ENCODE measurements at places on chromosomes 1 and 21. TPM values are rescaled to one million over a fixed set of nuclear protein-coding genes. Genes with fewer than 3 reads are reported as not detected.

GRCh38 chr1:170247751-170248521 lies 102.2 kb downstream of the NTMT2 start:
- no peak for DNase-seq
- no peak overlapping the region for H3K27ac ChIP-seq
- H3K4me3 ChIP-seq, result no peak overlapping the region
- H3K4me1 ChIP-seq, result no peaks in the 10 kb centered on the region
- peaks cover under 1% of the 10 kb centered on the region for H3K27me3 ChIP-seq

SELL gene
- total RNA-seq, result 1.3 TPM

DNA sequence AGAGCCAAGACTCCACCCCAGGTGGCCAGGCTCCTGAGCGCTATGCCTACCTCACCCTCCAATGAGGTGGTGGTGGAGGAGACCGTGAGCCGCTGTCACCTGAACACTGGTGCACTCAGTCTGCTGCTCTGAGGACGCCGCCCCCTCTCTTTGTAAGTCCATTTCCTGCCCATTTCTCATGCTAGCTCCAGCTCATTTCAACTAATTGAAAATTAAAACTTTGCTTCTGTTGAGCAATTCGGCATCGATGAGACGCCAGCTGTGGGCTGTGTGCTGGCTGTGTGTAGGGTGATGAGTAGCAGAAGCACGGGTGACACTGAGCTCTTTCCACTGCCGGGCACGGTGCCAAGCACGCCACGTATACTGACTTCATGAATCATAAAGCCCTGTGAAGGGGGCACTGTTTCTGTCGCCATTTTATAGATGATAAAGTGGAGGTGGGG lies 11.2 kb downstream of the TNFRSF1B start:
- peaks cover 2% of the 10 kb centered on the region for H3K27me3 ChIP-seq
- H3K4me1 ChIP-seq, result no peaks in the 10 kb centered on the region
- no peak for DNase-seq
- no peaks in the 10 kb centered on the region for H3K36me3 ChIP-seq
- no peak overlapping the region for H3K4me3 ChIP-seq
- no peak overlapping the region for H3K27ac ChIP-seq

DNA sequence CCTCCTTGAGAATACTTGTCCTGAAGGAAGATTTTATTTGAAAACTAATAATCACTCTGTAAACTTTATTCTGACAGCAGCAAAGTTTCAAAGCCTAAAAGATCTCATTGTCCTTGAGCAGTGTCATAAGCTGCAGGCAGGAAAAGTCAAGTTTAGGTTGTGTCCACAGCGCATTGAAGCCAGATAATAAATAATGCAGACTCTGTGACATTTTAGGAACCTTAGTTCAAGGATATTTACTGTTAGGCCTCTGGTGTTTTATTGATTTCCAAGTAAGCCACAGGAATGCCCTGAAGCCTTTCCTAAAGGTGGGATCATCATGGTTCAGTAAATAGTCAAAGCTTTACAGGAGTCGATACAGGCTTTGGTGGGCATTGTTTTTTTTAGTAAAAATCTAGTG lies 356.4 kb upstream of the SGIP1 start:
- H3K4me1 ChIP-seq, result no peaks in the 10 kb centered on the region
- no peak overlapping the region for H3K27ac ChIP-seq
- H3K27me3 ChIP-seq, result no peaks in the 10 kb centered on the region
- no peak for DNase-seq

NES gene
- total RNA-seq, result 11.2 TPM

DNA sequence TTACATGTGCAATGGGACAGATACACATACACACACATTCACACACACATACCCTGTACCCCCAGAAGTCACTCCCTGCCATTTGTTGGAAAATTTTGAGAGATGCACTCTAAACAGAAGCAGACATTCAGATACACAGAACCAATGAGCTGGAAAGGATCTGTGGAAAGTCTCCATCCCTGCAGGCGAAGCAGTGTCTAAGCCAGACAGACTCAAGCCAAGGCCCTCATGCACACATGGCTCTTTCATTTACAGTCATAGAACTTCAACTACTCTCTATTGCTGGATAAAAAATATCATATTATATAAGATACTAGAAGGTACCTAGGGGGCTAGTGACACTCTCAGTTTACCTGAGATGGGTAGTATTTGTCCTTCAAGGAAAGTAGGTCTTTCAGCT lies 7.3 kb upstream of the SEC16B start:
- H3K27ac ChIP-seq, result no peak overlapping the region
- H3K4me3 ChIP-seq, result no peak overlapping the region
- no peaks in the 10 kb centered on the region for H3K27me3 ChIP-seq
- no peaks in the 10 kb centered on the region for H3K4me1 ChIP-seq
- no peak for DNase-seq

EDN2 gene
- 12.6 TPM for total RNA-seq

GPR3 gene
- 0.14 TPM for total RNA-seq

DNA sequence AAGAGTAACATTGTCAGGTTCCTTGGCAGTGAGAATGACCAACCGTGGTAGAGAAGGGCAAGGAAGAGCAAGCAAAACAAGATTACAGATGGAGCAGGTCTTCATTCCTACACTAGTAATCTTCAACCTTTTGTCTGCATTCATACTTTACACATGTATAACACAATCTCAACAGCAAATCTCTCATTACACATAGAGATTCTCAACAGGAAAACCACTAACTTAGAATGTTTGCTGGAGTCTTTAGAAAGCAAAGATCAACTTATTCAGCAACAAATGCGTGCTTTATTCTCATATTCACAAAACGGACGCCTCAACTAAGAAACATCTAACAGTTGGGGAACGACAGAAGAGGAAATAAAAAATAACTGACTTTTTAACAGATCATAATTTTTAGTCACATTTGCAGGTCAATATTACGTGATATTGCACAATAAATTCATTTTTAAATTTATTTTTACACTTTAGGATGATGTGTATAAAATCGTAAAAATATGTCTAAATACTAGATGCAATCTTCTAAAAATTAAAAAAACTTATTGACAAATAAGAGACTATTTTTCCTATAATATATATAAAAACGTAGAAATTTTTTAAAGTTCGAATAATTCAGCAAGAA lies 82.9 kb downstream of the ARID4B start:
- H3K27me3 ChIP-seq, result no peaks in the 10 kb centered on the region
- no peak for DNase-seq
- no peak overlapping the region for H3K27ac ChIP-seq
- no peaks in the 10 kb centered on the region for H3K4me1 ChIP-seq
- no peak overlapping the region for H3K4me3 ChIP-seq

DNA sequence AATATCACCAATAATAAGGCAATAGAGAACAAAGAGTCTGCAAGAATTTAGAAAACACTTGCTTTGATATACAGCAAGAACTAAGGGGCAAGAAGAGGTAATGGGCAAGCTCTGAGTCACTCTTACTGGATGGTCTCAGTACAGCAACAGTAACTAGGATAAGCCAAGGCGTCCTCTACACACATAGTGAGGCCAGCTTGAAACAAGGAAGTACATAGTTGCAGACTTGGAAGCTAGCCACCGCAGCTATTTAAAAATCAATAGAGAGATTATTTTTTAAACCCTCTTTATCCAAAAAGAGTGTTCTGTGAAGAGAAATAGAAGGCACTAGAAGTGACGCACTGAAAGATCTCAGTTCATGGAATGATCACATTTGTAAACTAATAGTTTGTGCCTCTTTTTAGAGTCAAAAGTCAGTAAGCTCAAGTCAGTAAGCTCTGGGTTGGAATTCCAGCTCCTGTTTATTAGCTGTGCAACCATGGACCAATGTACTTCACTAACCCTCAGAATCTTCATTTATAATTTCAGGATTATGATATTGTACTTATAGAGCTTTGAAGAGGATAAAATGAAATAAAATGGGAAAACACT lies 118.6 kb downstream of the AKT3 start:
- no peak overlapping the region for H3K4me3 ChIP-seq
- H3K27me3 ChIP-seq, result no peaks in the 10 kb centered on the region
- DNase-seq, result no peak
- no peak overlapping the region for H3K27ac ChIP-seq
